Activated CD8-positive, alpha-beta memory T cell treated with anti-CD3 and anti-CD28 coated beads, Interleukin-2, amount 50 U/mL, for 48 hours (primary cell): ENCODE measurements at places on chromosomes 4 and X.

DNA sequence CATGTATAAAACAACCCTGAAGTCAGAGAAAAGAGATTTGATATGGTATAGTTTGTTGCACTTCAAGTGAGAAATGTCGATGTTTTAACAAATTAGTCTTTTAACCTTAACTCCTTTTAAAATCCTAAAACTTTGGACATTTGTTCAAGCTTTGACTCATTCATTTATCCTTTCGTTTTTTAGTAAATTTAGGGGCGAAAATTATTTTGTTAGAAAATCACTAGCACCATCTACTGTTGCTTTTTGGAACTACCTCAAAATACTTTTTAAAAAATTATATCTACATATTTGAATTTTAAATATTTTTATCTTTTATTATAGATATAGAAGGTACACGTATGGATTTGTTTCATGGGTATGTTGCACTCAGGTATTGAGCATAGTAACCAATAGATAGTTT lies 165.1 kb upstream of the POF1B start:
- no peak for DNase-seq

DNA sequence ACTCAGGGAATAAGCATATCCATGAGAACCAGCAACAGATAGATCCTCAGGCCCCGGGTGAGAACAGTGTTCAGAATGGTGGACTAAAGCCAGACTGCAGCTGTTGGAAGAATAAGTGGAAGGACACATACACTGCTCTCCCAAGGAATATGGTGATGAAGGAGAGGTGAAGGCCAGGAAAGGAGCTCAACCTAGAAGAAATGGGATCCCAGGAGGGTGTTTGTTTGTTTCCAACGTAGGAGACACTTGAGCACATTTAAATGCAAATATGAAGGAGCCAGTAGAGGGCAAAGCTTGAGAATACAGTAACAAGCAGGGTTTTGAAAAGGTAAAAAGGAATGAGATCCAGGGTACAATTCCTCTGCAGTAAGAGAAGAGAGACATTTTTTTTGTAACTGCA lies 42.4 kb upstream of the ATOH1 start:
- DNase-seq: no peak

- DNase-seq: no peak
Observed at GRCh38 chrX:13022926-13023325, 21.5 kb downstream of the FAM9C start.

DNA sequence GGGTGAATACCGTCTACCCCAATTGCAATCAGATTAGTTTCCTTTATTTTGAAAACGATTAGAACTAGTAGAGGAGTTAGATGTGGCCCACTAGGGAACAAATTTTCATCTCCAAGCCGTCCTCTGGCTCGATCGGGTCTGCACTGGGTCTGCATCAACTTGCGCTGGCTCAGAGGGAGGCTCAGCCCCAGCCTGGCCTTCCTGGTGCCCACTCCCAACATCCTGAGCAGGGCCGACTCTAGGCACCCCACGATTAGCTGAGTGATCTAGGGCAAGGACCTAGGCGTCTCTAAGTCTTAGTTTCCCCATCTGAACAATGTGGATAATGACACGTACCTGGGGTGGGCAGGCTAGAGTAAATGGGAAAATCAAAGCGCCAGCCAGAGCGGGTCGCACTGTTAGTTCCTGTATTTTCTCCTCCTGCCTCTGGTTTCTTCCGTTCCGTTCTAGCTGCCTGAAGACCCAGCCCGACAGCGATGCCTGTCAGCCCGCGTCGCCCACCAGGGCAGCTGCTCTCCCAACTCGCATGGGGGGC lies 7.7 kb upstream of the HAND2 start:
- DNase-seq: no peak

DNA sequence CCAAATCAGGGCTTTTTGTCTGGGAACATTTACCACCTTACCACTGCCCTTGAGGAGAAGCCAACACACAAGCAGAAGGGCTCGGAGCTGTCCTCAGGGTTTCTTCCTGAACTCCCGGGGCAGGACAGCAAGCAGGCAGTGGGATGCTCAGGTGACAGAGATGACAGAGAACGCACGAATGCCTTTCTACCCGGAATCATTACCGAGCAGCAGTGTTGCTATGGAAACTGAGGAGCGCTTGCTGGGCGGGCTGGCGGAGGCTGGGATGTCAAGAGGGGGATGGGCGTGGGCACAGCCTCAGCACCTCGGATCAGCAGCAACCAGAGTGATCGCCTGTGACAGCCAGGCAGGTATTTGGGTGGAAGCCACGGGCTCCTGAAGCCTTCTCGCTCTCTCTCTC lies 17.8 kb downstream of the SSR4 start:
- DNase-seq: no peak

DNA sequence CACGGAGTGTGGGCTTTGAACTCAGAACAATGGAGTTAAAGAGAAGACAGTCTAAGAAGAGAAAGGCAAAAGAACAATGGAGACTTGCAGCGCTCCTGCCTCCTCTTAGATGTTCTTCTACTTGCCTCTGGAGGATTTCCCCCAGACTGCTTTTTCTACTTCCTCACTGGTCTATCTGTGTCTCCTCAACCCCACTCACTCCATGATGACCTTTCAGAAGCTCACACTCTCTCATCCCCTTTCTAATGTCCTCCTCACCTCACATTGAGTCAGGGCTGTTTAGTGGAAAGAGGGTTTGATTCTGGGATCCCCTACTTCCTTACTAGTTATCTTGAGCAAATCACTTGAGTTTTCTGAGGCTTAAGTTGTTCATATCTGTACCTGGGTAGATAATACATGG lies 12.2 kb upstream of the HERC6 start:
- DNase-seq: no peak

- no peak for DNase-seq
Observed at GRCh38 chr4:39484582-39485272, 25.9 kb downstream of the LIAS start.

DNA sequence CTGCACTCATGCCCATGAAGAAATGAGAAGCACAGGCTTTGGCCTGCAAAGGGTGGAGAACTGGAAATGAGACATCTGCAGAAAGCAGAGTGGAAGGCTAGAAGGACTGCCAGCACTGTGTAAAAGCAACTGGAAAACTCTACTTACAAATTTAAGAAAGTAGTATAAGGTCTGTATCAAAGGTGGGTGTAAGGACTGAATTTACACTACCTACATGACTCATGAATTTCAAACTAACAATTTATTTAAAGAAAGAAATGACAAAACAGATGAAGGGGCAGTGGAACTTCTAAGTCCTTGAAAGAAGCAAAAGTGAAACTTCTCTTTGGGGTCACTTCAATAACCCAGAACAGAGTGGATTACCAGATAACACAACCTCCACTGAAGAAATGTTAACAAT lies 71.2 kb downstream of the SLC10A7 start:
- no peak for DNase-seq

- DNase-seq: no peak
Observed at GRCh38 chr4:55503169-55503568, 43.5 kb downstream of the CLOCK start.

- DNase-seq: no peak
Observed at GRCh38 chrX:146754268-146754667, 55.3 kb upstream of the CXorf51B start.

DNA sequence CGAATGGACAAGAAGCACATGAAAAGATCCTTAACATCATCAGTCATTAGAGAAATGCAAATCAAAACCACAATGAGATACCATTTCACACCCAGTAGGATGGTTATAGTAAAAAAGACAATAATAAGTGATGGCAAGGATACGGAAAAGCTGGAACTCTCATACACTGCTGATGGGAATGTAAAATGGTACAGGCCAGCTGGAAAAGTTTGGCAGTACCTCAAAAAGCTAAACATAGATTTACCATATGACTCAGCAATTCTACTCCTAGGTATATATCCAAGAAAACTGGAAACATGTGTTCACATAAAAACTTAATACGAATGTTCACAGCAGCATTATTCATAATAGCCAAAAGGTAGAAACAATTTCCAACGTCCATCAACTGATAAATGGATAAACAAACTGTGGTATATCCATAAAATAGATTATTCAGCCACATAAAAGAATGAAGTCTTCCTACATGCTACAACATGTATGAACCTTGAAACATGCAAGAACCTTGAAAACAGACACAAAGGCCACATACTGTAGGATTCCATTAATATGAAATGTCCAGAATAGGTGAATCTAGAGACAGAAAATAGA lies 11.9 kb downstream of the RPS6KA3 start:
- DNase-seq: no peak

GRCh38 chrX:23993012-23993633 lies 33.9 kb downstream of the KLHL15 start:
- DNase-seq: no peak

DNA sequence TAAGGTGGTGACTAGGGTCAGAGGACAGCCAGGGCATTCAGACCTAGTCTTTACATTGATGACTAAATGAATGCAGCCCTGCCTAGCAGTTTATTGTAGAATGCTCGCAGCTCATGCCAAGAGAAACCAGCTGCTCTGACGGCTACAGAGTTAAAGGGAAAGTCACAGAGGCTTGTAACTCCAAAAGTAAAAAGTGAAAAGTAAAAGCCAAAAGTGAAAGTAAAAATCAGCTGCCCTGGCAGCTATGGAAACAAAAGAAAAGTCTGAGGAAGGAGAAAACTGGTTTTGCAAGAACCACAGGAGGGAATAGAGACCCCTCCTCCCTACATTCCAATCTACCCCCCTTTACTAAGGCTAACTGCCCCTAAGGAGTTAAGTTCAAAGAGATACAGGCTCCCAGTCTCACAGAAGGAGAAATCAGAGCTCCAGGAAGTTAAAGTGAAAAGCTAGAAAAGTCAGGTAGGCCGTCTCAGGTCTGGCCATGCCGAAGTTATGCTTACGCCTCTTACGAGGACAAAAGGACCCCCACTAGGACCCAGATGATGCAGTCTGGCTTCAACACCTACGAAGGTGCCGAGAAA lies 6.0 kb downstream of the GAGE10 start:
- no peak for DNase-seq

- no peak for DNase-seq
Observed at GRCh38 chr4:109977854-109978501, 65.3 kb downstream of the EGF start.

DNA sequence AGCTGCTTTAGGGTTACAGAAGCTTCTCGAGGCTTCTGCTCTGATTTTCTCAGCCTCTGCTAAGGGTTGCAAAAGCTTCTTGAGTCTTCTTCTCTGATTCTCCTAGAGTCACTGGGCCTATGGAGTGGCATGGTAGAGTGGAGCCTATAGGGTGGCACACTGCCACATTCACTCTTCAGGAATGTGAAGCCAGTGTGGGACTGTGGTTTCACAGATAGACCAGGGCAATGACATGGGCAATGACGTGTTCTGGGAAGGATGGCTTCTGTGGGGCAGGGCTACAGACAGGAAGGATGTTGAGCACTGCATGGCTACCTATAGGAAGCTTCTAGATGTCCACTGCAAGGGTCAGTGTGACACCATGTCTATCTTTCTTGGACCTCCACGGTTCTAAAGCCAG lies 11.0 kb upstream of the MAMLD1 start:
- DNase-seq: no peak

- DNase-seq: no peak
Observed at GRCh38 chr4:42636645-42636949, 20.3 kb downstream of the ATP8A1 start.

DNA sequence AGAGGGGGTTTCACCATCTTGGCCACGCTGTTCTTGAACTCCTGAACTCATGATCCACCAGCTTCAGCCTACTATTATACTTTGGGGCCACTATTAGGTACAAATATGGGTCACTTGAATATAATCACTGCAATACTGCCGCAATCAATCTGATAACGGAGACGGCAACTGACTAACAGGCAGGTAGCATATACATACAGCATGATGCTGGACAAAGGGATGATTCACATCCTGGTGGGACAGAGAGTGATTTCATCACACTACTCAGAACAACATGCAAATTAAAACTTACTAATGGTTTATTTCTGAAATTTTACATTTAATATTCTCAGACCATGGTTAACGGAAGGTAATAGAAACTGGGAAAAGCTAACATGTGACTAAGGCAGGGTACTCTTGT lies 10.9 kb downstream of the LRBA start:
- DNase-seq: no peak

DNA sequence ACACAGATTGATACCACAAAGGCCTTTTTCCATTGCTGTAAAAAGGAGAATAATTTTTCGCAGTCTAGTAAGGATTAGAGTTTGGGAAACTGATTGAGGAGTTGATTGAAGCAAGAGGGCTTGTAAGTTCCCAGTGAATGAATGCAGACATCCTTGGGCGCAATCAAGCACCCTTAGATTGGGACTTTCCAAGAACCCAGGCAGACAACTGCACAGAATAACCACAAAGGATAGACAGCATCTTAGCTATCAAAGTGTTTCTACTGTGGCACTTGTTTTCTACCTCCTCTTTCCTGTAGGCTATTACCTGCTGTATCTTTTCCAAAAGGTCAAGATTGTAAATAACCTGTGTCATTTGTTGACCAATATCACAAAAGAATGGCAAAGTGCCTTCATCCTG lies 2.6 kb downstream of the COX18 start:
- no peak for DNase-seq

DNA sequence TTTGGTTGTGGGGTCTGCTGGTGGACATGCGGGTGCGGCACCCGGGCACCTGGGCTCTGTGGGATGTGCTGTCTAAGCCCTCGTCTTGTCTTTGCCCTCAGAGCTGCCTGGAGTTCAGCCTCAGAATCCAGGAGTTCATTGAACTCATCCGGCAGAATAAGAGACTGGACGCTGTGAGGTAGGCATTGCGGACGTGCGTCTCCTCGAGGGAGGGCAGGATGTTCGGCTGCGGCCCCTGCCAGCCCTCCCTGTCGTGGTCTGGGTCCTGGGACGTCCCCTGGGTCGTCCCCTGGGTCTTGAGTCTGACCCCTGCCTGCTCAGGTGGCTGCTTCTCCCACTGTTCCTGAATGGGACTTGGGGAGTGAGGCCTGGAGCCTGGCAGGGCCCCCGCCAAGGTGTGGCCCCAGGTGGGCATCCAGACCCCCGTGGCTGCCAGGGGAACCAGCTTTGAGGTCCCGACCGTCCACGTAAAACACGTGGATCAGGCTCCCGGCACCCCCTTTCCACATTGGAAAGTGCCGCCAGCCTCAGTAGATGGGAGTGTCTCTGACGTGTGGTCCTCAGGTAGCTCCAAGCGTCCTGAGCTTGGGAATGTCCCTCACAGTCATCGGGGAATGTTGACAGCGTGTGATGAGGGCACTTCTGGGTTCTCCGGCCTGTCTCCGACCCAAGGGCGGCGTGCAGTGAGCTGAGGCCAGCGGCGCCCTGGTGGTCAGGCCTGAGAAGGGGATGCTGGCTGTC lies 19.3 kb upstream of the UVSSA start:
- DNase-seq: no peak

DNA sequence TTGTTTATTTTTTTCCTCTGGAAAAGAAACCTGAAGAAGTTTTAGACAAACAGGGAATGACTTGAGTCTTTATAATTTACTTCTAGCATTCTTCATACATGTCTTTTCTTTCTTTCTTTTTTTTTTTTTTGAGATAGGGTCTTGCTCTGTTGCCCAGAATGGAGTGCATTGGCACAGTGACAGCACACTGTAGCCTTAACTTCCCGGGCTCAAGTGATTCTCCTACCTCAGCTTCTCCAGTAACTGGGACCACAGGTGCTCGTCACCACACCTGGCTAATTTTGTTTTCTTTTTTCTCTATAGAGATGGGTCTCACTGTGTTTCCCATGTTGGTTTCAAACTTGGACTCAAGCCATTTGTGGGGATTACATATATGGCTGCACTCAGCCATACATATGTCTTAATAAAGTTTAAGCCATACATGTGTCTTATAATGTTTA lies 71.8 kb downstream of the RAPGEF2 start:
- DNase-seq: no peak
